ENCODE measurements at places on chromosomes 3 and 15.

- no peak for DNase-seq
These were observed 5.5 kb downstream of the PARP9 start for GRCh38 chr3:122558605-122559004.

DNA sequence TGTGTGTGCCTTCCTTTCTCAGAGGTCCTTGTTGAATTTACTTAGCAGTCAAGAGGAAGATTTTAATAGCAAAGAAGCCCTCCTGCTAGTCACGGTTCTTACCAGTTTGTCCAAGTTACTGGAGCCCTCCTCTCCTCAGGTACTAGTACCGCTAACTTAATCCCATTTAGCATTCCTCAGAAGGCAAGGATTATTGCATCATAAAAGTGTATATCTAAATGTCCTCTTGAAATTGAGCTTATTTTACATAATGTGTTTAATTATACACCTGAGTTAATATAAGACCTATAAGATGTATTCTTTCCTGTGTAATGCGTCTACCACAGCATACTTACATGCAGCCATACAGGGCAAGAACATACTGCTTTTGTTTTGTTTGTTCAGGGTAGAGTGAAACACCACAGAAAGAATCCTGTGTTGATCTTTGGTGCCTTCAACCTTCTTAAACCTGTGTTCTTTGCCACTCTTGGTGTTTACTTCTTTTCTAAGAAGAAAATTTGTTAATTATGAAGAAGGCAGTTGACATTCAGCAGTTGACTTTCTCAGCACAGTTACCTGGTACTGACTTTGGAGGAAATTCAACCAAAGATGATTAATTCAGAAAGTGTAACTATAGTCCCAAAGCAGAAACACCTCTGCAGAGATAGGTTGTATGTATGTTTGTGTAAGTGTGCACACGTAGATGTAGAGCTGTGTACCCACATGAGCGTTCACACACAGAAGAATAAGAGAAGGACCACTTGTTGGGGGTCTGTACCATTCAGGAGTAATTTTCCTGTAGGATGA lies 33.1 kb downstream of the POLG start:
- DNase-seq: no peak

- DNase-seq: no peak
These were observed 4.1 kb downstream of the GORASP1 start for GRCh38 chr3:39103324-39103693.

GRCh38 chr3:33956206-33956605 lies 157.8 kb downstream of the PDCD6IP start:
- DNase-seq: no peak

GRCh38 chr3:160677459-160677881 lies 510 bp downstream of the ARL14 start:
- DNase-seq: no peak

DNA sequence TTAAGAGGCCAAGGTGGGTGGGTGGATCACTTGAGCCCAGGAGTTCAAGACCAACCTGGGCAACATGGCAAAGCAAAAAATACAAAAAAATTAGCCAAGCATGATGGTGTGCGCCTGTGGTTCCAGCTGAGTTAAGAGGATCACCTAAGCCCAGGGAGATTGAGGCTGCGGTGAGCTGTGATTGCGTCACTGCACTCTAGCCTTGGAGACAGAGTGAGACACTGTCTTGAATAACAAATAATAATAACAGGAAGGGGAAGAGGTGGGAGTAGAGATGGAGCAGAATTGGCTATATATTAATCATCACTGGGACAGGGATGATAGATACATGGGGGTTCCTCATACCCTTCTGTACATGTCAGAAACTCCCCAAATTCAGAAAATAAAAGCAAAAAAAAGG lies 23.8 kb upstream of the NMB start:
- DNase-seq: no peak

GRCh38 chr3:141845407-141846049 lies 30.9 kb upstream of the ATP1B3 start:
- no peak for DNase-seq

- no peak for DNase-seq
These were observed 510.2 kb downstream of the NTRK3 start for GRCh38 chr15:87746333-87746732.

- DNase-seq: no peak
These were observed 41.9 kb downstream of the CCDC12 start for GRCh38 chr3:46934498-46935167.

- no peak for DNase-seq
These were observed 18.7 kb upstream of the RAD54L2 start for GRCh38 chr3:51519848-51520247.

DNA sequence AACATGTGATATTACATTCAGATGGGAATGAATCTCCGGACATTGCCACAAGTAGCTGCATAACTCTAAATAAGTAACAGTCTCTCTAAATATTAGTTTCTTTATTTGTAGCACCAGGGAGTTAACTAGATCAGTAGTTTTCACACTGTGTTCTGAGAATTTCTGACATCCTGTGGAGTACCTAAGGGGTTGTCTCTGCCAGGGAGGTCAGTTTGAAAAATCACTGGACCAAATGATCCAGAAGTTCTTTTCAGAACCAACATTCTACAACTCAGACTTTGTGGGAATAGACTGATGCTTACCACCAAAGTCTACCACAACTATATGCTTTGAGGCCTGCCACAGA lies 9.0 kb upstream of the ILDR1 start:
- no peak for DNase-seq

- no peak for DNase-seq
These were observed 32.5 kb upstream of the TM4SF4 start for GRCh38 chr3:149442043-149442442.

DNA sequence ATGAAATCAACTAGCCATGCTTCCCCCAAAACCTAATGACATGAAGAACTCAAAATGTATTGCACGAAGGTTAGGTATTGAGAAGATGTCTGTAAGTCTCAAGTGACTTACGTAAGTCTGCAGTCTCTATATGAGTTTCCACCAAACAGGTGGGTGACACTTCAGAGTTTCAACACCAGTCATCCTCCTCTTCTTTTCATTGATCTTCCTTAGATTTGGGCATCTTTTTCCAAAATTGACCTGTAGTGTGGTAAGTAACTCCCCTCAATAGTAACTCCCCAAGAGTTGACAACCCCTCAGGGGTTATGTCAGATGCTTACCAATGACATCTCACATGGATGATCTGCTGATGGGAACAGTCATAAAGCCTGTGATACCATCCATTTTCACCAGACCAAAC lies 46.1 kb downstream of the GPR176 start:
- no peak for DNase-seq

DNA sequence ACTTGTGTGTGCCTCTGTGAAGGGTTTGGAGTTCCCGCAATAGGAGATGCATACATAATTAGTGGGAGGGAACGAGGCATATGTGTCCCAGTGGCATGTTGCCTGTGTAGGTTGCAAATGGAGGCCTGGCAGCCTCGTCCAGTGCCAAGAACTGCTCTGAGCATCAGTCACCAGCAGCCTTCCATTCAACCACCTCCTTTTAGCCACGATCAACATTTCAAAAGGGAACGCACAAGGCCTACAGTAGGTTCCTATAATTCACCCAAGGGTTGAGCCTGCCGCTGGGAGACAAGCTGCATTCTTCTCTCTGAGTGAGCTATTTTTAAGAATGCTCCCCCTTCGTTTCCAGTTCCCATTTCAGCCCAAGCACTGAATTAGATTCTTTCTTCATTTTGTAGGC lies 78.8 kb upstream of the CTNNB1 start:
- no peak for DNase-seq

DNA sequence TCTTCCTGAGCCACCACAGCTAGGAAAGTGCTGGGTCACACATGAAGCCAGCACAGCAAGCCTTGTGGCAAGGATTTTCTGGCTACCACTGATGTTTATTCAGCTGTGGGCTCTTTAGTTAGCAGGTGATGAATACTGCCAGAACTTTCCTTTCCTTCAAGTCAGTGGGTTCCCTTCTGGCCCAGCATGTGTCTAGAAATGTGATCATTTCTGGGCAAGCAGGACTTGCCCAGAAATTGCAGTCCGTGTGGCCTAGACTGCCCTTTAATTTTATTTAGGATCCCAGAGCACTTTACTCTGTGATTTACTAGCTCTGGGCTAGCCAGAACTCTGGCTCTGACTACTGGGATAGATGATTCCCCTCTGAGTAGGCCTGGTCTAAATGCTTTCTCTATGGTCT lies 397.5 kb downstream of the ZIC4 start:
- no peak for DNase-seq

DNA sequence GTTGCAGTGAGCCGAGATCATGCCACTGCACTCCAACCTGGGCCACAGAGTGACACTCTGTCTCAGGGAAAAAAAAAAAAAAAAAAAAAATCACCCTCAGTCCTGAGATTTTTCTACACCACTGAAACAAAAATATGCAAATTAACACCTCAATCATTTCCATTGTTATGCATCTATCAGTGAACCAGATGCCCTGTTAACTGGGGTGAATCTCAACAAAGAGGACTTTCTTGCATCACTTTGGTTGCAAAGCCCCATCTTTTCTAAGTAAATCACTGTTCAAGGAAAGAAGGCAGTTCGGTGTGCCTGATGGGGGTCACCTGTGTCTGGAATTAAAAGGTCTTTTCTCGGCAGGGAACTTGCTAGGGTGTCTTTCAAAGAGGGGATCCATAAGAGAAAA lies 421.6 kb downstream of the EPHB1 start:
- DNase-seq: no peak

- no peak for DNase-seq
These were observed 96.3 kb downstream of the SOX2 start for GRCh38 chr3:181808053-181808452.

All from KG1 (cell line).